Esophagus squamous epithelium (tissue), 5 donors: ENCODE measurements at places on chromosomes 5 and 9.
A peak's percentile ranks its signal among the peaks of the same experiment; 100 is the strongest.

DNA sequence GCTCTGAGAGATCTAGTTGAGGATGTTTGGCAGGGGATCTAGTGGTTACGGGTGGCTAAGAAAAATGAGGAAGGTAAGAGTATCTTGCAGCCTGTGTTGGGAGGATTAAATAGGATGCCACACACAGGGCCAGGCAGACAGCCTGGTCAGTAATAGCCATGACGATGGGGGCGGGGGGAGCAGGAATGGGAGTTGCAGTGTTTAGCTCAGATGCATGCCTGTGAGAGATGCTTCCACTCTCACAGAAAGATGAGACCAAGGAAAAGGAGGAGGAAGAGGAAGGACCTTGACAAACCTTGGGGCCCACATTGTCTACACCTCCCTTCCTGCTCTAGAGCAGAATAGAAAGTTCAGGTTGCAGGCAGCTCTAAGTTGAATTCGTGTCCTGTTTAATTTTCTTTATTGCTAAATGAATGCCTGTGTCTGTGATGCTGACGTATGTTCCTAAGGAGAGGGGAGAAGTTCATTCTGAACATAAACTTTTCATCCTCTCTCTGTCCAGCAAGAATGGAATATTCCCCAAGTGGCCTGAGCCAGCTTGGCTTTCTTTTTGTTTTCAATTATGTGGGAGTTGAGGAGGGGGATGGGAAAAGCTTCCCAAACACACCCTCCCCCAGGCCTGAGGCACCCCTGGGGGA, 28.7 kb downstream of the TGFBI start:
- peaks cover 41% of the 10 kb centered on the region for H3K4me1 ChIP-seq
- DNase-seq, result no peak
- H3K27ac ChIP-seq, result peak overlapping the region; percentile 13
- no peaks in the 10 kb centered on the region for H3K36me3 ChIP-seq
- H3K27me3 ChIP-seq, result no peaks in the 10 kb centered on the region

DNA sequence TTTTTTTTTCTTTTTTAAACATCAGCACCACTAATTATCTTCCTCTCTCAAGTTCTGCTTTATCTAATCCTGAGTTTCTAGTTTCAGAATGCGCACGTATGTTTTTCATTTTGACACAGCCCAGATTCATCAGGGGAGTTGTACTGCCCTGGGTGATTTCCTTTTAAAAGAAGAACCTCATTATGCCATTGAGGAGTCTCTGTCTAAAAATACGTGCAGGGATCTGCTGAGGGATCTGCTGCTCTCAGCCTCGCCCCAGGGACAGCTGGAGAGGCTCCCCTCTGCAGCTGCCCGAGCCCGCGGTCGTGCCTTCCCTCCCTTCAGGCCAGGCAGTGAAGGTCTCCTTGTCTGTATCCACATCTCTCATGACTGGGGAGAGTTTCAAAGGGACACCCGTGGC, 273.1 kb downstream of the ARHGEF28 start:
- no peak overlapping the region for H3K27ac ChIP-seq
- no peaks in the 10 kb centered on the region for H3K27me3 ChIP-seq
- no peaks in the 10 kb centered on the region for H3K4me1 ChIP-seq
- DNase-seq, result no peak

- H3K27me3 ChIP-seq, result no peaks in the 10 kb centered on the region
- no peak for DNase-seq
- no peak overlapping the region for H3K4me3 ChIP-seq
- H3K36me3 ChIP-seq, result no peaks in the 10 kb centered on the region
These were observed 665.0 kb downstream of the NR2F1-AS1 start for GRCh38 chr5:92916036-92916435.

DNA sequence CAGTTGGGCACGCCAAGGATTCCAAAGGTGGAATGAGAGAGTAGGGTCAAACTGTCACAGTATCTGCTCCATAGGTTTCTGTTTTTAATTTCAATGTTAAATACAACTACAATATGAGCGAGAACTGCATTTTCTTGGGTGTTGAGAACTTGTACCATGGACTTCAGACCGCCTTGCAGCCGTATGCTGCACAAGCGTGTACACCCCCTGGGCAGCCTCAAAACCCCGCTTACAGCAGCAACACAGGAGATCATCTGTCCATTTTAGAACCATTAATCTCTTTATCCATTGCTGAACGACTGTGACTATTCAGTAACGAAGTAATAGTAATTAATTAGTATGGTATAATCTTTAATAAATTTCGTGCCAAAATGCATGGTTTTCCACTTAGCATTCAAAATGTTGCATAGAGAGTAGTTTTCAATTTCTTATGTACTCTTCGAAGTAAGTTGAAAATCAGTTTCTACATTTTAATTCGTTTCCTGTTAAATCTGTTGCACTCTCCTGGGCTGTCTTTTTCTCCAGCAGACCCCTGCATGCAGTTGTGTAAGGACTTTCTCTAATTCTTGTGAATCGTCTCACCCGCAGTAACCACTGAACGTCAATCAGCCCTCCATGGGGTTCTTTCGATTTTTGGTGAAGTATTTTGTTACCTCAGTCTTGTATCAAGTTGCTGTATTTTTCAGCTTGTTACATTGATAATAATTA, 42.0 kb upstream of the GARNL3 start:
- no peaks in the 10 kb centered on the region for H3K36me3 ChIP-seq
- DNase-seq, result no peak
- peaks cover 27% of the 10 kb centered on the region for H3K4me1 ChIP-seq
- H3K4me3 ChIP-seq, result no peak overlapping the region
- no peaks in the 10 kb centered on the region for H3K27me3 ChIP-seq
- H3K27ac ChIP-seq, result no peak overlapping the region

DNA sequence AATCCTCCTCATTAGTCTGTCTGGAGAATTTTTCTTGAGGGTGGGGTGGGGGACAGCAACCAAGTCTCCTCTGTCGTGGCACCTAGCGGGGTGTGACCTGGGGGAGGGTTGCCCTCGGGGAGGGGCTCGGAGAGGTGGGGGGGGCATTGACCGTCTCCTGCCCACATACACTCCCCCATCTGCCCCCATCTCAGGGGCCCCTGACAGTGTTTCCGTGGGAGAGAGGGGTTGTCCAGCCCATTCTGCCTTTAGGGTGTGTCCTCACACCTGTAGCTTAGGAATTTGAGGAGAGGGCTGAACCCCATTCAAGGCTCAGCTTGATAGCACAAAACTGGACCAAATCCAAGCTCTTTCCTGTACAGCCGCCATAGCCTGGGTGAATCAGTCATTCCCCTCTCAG, 5.9 kb upstream of the CXXC5 start:
- H3K27me3 ChIP-seq, result no peaks in the 10 kb centered on the region
- no peak overlapping the region for H3K27ac ChIP-seq
- H3K4me3 ChIP-seq, result no peak overlapping the region
- peaks cover 83% of the 10 kb centered on the region for H3K4me1 ChIP-seq
- H3K36me3 ChIP-seq, result no peaks in the 10 kb centered on the region

GRCh38 chr9:8417341-8417740, 617.8 kb upstream of the DMAC1 start:
- DNase-seq, result no peak
- no peaks in the 10 kb centered on the region for H3K27me3 ChIP-seq
- H3K4me3 ChIP-seq, result no peak overlapping the region
- no peak overlapping the region for H3K27ac ChIP-seq
- H3K36me3 ChIP-seq, result no peaks in the 10 kb centered on the region
- H3K4me1 ChIP-seq, result no peaks in the 10 kb centered on the region

- H3K36me3 ChIP-seq, result no peaks in the 10 kb centered on the region
- DNase-seq, result no peak
- H3K27me3 ChIP-seq, result no peaks in the 10 kb centered on the region
These were observed 22.0 kb upstream of the RAD23B start for GRCh38 chr9:107261106-107261505.

- H3K27me3 ChIP-seq, result no peaks in the 10 kb centered on the region
- no peaks in the 10 kb centered on the region for H3K4me1 ChIP-seq
- H3K27ac ChIP-seq, result no peak overlapping the region
- no peak for DNase-seq
- H3K36me3 ChIP-seq, result no peaks in the 10 kb centered on the region
- no peak overlapping the region for H3K4me3 ChIP-seq
These were observed 70.8 kb upstream of the COL5A1 start for GRCh38 chr9:134570711-134571325.

DNA sequence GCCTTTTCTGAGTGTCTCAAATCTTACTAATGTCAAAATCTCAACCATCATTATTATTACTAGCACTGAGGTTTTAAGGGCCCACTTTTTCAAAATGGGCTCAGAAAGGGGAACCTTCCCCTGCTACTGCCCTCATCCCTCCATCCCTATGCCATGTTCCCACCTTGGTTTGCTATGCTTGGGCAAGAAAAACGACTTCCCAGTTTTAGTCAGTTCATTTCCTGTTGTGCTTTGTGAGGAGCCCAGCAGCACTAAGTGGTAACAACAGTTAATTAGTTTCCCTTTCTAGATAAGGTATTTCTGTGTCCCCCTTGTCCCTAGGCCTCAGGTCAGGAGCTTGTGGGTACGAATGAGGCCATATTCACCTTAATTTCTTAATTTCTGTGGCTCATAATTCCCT, 595.2 kb downstream of the RAB3C start:
- no peaks in the 10 kb centered on the region for H3K36me3 ChIP-seq
- H3K4me3 ChIP-seq, result no peak overlapping the region
- no peak for DNase-seq
- H3K27me3 ChIP-seq, result no peaks in the 10 kb centered on the region

DNA sequence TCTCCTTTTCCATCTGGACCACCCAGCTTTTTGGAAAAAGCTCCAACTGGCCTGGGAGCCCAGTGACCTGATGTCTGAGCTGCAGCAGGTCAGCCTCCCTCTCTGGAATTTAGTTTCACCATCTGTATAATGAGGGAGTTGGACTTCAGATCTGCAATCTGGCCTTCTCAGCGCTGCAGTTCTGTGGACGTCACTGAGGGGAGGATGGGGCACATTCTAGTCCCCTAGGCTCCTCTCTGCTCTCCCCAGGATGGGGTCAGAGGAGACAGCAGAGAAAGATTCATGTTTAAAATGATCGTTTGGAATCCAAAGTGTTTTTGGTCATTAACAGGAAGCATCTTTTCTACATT, 10.2 kb downstream of the OR13J1 start:
- H3K36me3 ChIP-seq, result no peaks in the 10 kb centered on the region
- H3K4me1 ChIP-seq, result no peaks in the 10 kb centered on the region
- H3K27ac ChIP-seq, result no peak overlapping the region
- DNase-seq, result no peak
- H3K27me3 ChIP-seq, result no peaks in the 10 kb centered on the region
- H3K4me3 ChIP-seq, result no peak overlapping the region

GRCh38 chr9:33024126-33024965, 727 bp upstream of the DNAJA1 start:
- H3K36me3 ChIP-seq, result peaks cover 45% of the 10 kb centered on the region
- peaks cover 43% of the 10 kb centered on the region for H3K4me1 ChIP-seq
- no peaks in the 10 kb centered on the region for H3K27me3 ChIP-seq
- DNase-seq, result no peak
- peak overlapping the region; percentile 94 for H3K4me3 ChIP-seq

DNA sequence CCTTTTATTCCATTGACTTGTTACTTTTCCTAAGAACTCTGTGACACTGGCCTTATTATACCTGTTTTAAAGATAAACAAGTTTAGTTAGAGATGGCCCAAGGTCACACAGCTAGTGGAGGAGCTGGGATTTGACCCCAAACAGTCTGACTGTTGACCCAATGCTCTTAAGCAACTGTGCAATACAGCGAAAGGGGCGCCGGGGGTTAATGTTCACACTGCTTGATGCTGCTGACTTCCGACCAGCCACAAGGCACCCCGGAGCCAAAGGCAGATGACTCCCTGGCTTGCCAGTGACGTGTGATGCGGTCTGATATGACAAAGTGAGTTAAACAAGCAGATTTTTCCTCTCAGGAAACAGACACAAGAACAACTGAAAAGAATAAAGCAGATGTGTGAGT, 23.9 kb downstream of the PIK3R1 start:
- H3K36me3 ChIP-seq, result no peaks in the 10 kb centered on the region
- peak overlapping the region; percentile 46 for H3K27ac ChIP-seq
- H3K4me3 ChIP-seq, result peak overlapping the region; percentile 17

GRCh38 chr5:33832404-33833236, 59.2 kb downstream of the ADAMTS12 start:
- H3K4me3 ChIP-seq, result no peak overlapping the region
- H3K36me3 ChIP-seq, result no peaks in the 10 kb centered on the region
- no peak overlapping the region for H3K27ac ChIP-seq
- no peaks in the 10 kb centered on the region for H3K27me3 ChIP-seq
- no peak for DNase-seq

GRCh38 chr5:23303435-23303834, 204.0 kb upstream of the PRDM9 start:
- DNase-seq, result no peak
- no peaks in the 10 kb centered on the region for H3K27me3 ChIP-seq

DNA sequence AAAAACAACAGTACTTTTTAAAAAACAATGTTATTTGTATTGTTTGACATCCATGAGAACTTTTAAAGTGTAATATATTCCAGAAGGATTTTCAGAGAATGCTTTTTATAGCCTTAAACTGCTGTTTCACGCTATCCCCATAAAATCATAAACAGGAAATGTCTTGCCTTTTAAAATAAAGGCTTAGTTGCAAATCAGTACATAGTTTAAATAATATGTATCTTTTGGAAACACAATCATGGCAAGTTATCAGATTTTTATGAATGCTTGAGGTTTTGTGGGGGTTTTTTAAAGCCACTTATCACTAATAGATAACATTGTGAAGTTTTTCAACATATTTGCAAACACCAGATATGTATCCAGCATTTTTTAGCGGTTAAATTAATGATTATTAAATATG, 37.2 kb upstream of the F2RL2 start:
- H3K27ac ChIP-seq, result no peak overlapping the region
- H3K4me1 ChIP-seq, result no peaks in the 10 kb centered on the region
- no peak for DNase-seq
- H3K36me3 ChIP-seq, result no peaks in the 10 kb centered on the region
- no peaks in the 10 kb centered on the region for H3K27me3 ChIP-seq
- no peak overlapping the region for H3K4me3 ChIP-seq

DNA sequence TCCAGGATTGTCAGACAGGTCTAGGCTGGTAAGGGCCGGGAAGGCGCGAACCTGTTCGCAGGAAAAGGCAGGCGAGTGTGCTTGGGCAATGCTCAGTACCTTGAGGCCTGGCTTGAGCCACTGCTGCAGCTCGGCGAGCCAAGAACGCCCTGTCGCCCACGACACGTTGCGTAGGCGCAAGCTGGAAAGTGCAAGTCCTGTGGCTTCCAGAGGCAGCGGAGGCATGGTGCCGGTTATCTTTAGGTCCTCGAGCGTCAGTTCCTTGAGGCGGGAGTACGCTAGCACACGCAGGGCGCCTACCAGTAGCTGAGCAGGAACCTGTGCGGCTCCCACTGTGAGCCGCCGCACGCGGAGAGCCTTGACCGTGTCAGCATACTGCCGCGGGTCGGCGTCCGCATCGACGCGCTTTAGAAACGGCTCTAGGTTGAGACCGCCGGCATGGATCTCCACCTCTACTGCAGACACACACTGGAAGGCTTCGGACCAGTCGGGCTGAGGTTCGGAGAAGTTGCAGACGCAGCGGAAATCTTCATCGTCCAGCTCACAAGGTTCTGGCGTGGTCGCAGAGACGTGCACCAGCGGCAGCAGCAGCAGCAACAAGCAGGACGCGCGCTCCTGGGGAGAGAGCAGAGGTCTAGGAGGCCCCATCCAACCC, 482 bp downstream of the CD14 start:
- peaks cover 19% of the 10 kb centered on the region for H3K4me1 ChIP-seq
- DNase-seq, result no peak
- peak overlapping the region; percentile 50 for H3K4me3 ChIP-seq
- H3K27me3 ChIP-seq, result no peaks in the 10 kb centered on the region
- peak overlapping the region; percentile 76 for H3K27ac ChIP-seq
